ENCODE measurements at places on chromosomes 2 and 18.

DNA sequence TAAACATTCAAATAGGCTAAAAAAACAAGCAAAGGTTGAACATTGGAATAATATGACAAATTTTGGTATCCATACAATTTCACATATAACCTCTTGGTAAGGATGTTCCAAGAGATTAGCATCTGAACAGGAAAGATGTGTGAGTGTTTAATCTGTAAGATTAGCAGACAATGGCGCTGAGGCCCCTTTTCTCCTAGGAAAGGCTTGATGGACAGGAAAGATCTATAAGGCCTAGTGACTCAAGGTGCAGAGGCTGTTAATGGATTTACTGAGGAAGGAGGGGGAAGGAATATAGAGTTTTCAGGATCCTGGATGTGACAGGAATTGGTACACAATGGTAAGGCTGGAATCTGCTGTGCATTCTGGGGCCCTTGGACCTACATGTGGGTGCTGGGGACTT lies 48.1 kb upstream of the SMAD2 start:
- no peak for DNase-seq

- peak; percentile 6 for DNase-seq
Observed at GRCh38 chr2:54161660-54162424, 46.4 kb downstream of the ACYP2 start.

DNA sequence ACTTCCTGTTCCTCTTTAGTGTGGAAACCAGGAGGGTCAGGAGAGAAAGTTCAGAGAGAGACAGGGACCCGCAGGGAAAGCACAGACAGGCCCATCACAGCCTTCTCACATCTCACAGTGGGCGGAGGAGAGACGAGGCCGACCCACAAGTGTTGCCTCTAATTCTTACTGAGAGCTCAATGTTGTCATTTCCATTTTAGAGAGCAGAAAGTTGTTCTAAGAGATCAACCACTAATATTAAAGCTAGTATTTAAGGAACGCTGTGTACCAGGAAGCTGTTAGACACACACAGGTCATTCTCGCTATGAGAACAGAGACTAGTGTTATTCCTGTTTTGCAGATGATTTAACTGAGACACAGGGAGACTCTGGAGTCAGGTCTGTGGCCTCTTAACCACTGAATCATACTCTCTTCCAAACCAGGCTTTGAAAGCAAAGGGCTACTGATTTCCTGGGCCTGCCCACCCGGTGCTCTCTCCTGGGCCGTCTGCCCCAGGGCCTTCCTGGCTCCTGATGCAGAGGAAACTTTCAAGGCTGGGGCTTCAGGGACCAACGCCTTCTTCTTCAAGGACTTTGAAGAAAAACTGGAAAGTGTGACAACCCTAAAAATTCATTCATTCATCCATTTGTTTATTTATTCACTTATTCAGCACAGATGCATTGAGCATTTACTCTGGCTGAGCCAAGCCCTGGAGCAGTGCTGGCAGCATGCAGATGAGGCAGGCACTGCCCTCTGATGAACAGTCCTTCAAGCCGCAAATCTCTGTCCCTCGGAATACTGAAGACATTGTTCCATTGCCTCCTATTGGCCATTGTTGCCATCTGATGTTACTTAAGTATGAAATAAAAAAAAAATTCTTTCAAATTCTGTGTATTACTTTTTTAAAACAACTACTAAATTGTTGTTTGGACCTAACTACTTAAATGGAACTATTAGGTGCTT lies 37.2 kb upstream of the BIN1 start:
- peak; percentile 53 for DNase-seq

DNA sequence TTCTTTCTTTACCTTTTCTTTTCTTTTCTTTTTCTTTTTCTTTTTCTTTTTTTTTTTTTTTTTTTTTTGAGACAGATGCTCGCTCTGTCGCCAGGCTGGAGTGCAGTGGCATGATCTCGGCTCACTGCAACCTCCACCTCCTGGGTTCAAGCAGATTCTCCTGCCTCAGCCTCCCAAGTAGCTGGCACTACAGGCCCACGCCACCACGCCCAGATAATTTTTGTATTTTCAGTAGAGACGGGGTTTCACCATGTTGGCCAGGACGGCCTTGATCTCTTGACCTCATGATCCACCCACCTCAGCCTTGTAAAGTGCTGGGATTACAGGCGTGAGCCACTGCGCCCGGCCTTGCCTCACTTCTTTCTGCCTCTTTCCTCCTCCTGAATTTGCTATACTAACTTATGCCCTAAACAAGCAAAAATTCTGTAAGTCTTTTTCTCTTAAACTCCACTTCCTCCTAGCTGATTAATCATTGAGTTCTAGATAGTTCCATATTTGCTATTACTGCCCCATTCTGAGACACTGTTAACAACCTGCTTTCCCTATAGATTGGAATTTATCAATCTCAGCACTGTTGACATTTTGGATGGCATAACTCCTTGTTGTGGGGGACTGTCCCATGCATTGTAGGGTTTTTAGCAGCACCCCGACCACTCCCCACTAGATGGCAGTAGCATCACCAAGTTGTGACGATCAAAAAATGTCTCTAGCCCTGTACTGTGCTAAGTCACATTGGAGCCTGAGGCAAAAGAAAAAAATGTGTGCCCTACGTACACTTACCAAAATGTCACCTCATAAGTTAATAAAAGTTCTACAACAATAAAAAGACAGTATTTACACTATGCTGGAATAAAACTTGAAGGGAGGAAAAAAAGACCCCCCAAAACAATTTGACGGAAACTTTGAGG lies 16.4 kb upstream of the THADA start:
- peak; percentile 76 for DNase-seq

DNA sequence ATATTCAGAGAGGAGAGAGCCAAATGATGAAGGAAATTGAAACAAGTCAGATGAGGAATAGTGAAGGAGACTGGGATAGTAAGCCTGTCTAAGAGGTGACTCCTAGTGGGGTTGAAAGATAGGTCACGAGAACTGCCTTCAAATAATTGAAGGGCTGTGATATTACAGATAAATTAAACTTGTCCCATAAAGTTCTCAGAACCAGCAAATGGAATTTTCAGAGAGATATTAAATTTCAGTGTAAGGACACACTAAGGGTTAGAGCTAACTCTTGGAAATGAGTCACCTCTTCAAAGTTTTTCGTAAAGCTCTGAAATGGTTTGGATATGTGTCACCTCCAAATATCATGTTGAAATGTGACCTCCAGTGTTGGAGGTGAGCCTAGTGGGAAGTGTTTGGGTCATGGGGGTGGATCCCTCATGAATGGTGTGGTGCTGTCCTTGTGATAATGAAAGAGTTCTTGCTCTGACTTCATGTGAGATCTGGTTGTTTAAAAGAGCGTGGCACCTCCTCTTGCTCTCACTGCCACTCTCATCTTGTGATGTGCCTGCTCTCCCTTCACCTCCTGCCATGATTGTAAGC lies 87.3 kb downstream of the BABAM2 start:
- DNase-seq: peak; percentile 91

- no peak for DNase-seq
Observed at GRCh38 chr2:240168546-240169361, 28.3 kb upstream of the OTOS start.

DNA sequence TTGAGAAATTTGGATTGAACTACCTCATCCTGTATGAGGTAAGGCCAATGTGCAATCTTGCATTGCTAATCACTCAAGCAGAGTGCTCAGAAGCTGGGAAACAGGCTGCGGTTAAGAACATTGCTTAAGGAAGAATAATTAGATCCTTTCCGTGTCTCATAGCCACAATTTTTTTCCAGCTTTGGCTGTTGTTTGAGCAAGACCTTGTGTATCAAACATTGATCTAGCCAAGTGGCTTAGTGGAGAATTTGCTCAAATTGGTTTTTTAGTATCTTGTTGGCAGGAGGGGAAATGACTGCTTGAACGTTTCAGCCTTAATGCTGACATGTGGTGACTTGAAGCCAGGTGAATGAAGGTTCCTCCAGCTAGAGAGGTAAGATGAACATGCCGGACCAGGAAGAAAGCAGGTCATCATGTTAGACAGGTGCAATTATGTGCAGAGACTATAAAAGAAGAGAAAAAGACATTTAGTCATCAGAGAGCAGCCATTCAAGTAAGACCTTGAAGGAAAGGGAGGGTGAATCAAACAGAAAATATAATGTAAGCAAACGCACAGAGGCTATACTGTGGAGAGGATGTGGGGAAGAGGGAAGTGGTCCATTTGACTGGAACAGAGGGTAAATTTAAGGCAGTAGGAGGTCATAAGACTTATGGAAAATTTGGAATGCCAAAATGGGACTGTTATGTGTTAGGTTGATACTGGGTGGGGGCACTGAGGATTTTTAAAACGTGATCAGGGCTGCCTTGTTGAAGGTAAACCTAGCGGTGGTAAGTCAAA lies 98.9 kb upstream of the CYP1B1 start:
- DNase-seq: peak; percentile 97

DNA sequence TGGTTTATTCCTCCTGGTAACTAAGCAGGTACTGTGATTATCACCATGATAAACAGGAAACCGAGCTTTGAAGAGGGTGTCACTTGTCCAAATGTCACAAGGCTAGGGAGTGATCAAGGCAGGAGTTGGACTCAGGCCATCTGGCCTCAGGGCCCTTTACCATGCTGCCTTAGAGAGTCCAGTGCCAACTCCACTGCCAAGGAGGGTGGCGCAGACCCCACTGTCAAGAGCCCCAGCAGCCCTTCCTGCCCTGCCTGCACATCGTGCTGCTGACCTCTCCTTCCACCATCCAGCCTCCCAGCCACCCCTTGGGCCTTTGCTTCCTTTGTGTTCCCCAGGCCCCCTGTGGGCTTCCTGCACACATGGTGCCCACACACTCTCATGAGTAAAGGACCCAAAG lies 48.3 kb downstream of the TNS1 start:
- no peak for DNase-seq

DNA sequence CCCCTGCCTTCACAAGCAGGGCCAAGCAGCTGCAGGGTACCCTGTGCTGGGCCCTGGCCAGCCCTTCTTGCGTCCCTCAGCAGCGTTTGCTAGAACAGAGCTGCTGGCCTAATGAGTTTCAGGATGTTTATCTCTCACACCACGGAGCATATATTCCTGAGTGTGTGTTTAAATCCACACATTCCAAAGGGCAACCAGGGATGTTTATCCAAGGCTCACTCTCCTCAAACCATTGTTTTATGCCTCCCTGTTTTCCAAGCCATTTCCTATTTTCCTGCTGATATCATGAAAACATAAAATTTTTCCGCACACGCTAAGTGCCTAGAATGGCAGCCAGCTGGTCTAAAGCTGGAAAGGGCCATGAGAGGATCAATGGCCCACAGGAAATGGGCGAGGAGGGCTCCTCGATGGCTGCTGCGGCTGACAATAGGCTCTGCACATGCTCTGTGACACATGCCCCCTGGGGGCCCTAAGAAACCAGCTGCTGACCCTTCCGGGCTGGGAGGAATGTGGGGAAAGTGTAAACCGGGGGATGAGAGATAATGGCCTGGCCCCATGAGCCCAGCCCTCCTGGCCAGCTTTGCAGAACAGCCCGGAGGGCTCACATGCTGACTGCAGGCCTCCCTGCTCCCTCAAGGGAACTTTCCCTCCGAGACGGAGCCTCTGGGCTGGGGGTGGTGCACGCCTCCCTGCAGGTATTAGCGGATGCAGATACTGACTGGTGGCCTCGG lies 194.0 kb downstream of the NDUFA10 start:
- no peak for DNase-seq

DNA sequence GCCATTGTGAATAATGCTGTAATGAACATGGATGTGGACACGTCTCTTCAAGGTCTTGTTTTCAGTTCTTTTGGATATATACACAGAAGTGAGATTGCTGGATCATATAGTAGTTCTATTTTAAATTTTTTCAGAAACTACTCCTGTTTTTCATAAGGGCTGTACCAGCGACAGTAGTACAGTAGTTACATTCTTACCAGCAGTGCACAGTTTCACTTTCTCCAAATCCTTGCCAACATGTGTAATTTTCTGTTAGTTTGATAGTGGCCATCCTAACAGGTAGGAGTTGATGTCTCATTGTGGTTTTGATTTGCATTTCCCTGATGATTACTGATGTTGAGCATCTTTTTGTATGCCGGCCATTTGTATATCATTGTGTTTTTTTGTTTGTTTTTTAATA lies 81.7 kb downstream of the EPC2 start:
- DNase-seq: no peak

GRCh38 chr18:50469380-50469781 lies 90.5 kb upstream of the MAPK4 start:
- no peak for DNase-seq

DNA sequence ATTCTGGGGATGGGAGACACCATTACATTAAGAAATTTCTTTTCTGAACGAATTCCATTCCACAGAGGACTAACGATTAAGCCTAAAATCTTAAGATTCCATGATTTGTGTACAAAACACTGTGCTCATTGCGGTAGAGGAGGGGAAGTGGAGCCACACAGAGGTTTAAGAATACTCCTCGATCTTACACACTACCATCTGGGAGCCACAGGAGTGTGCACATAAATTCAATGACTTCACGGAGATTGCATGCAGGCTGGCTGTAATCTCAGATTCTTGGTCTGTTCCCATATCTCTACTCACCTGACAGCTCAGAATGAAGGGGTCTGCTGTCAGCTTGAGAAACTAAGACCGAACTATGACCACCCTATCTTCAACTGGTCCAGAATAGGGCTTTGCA lies 762 bp downstream of the VPS4B start:
- no peak for DNase-seq

DNA sequence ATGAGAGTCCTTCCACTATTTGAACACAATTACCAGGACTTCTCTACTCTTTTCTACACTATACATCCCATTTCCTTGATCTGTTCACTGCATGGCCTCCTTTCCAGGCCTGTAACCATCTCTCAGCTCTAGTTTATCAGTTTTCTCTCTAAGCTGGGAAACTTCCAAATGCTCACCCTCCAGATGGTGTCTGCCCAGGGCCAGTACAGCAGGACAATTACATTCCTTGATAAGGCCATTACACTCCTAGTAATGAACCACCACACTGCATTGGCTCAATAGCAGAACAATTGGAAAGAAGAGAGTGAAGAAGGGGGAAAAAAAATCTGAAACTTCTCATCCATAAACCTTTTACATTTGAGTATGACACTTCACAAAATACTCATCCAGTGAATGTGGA lies 359.1 kb downstream of the ALK start:
- no peak for DNase-seq

DNA sequence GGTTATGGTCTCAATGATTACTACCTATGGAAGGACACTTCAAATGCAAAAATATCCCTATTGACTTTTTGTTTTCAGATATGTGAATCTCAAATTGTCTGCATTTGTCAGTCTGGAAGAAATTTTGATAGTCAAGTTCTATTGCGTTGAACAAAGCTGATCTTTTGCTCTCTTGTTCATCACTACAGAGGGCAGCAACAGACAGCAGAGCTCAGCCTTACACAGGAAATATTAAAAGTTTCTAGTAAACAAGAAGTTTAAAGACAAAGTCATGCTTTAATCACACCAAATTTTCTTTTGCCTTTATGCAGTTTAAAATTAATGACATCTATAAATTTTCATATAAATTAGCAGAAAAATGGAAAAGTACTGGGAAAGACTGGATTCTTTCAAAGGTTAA lies 617.5 kb downstream of the NR4A2 start:
- no peak for DNase-seq

GRCh38 chr18:46080156-46080555 lies 8.1 kb upstream of the PSTPIP2 start:
- no peak for DNase-seq

GRCh38 chr2:10444463-10444862 lies 3.7 kb downstream of the ODC1 start:
- no peak for DNase-seq

All from fibroblast of skin of scalp (primary cell).